ENCODE measurements at places on chromosomes 7 and 10.
A peak's percentile ranks its signal among the peaks of the same experiment; 100 is the strongest.

GRCh38 chr10:33136781-33137180, 178.8 kb upstream of the ITGB1 start:
- DNase-seq: no peak

- DNase-seq: no peak
Measured at GRCh38 chr7:94530109-94530508, 20.5 kb downstream of the CASD1 start.

DNA sequence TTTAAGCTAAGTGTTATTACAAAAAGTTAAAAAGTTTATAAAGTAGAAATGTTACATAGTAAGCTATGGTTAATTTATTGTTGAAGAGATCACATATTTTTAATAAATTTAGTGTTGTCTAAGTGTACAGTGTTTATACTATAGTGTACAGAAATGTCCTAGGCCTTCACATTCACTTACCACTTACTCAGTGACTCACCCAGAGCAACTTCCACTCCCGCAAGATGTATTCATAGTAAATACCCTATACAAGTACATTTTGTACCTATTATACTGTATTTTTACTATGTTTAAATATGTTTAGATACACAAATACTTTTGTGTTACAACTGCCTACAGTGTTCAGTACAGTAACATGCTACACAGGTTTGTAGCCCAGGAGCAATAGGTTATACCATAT, 69.2 kb downstream of the DNAJC1 start:
- no peak for DNase-seq

GRCh38 chr7:17640730-17641377, 299.4 kb downstream of the SNX13 start:
- peak; percentile 28 for DNase-seq

DNA sequence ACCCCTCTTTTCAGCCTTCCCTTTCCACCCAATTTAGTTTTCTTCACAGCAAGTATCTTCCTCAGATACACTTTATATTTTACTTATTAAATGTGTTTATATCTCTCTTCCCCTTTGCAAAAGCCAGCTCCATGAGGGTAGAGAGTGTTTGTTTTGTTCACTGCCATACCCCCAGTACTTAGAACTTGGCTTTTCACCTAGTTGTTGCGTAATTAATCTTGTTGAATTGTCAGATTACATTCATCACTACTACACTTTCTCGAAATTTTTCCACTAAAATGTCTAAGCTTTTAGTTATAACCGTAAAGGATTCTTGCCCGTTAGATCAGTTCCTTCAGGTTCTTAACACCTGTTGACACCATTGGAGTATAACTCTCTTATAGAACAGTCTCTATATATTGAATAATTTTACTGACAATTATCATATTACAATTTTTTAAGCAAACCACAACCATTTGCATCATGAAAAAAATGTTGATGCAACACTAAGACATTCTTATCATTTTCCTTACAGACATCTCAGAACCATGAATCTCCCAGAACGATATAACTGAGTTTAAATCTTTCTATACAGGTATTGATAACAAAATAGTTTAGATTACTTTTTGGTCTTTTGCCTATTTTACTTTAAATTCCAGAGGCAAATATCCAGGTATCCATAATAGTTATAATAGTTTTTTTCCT, 29.9 kb downstream of the VWDE start:
- no peak for DNase-seq

DNA sequence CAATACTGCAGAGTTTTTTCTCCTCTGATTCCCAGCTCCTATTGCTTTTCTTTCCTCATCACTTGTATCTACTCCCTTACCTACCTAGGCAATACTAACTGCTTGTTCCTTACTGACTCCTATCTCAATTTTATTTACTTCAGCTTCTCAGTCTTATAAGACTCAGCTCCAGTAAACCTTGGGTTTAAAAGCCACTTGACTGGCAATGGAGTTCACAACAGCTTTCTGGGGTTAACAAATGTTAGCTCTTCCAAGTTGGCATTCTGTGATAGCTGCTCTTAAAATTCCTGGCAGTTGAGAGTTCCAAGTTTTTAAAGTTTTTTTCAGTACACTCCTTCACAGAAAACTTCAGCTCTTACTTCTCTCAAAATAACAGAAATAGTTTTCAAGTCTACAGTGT, 14.2 kb downstream of the ATAD1 start:
- DNase-seq: no peak

DNA sequence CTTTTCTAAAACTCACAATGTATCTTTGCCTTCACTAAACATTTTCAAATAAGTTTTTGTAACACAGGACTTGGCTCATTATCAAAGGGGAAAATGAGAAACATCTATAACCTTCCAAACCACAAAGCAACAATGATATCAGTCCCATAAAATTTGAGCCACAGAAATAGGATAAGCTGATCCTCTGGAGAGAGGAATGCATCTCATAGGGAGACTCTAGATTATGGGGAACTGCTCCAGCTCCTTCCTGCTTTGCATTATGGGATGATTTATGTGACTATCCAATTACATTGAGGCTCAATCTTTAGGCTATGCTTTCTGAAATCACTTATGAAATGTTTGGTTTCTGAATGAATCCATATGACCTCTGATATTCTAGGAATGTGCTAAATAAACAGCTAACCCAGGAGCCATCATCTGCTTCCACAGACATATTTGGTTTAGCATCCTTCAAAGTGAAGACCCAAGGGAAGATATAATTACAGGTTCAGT, 70.4 kb downstream of the CUBN start:
- DNase-seq: no peak

DNA sequence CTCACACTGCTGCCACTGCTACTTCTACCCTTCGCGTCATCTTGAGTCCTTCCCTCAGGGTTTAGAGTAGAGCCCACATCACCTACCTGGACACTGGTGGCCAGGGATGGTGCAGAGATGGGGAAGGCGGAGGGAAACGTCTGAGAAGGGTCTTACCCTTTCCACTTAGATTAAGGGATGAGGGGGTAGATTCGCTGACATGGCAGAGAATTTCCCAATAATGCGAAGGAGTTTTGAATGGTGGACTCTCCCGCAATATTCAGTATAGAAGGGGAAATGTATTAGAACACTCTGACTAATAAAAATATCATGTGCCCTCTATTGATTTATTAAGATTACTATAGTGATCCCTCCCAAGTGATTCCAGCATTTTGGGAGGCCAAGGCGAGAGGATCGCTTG, 209.5 kb upstream of the KIAA1217 start:
- no peak for DNase-seq

DNA sequence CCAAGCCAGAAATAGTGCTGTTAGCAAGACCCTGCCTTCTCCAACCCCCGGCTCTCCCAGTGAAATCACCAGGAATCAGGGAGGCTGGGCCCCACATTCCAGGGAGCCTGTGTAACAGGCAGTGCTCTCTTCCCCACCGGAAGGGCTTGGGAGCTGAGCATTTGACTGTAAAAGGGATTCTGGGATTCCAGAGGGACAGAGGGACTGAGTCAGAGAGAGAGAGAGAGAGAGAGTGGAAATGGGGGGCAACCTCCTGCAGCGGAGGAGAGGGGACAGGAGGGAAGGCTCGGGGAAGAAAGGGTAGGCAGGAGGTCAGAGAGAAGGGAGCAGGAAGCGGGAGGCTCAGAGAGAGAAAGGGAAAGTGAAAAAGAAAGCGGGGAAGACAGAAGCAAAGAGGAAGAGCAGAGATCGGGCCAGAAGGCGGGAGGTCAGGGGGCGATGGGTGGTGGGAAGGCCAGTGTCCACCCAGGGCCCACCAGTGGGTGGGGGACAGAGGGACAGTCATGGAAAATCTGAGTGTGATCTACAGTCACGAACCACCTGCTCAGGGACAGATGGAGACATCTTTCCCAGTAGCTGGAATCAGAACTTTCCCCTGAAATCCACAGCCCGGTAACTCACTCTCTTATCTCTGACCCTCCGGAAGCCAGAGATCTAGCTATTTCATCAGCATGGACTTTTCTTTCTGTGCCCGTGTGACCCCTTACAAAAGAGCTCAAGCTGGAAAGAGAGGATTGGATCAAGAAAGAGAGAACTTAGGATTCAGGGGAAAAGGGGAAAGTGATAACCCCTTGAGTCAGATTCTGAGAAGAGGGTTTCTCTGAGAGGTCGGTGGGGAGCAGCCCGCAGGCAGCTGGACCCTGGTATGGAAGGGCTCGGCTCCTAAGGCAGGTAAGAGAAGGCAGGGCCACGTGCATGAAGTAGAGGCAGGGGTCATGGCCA, 4.6 kb upstream of the SERPINE1 start:
- DNase-seq: no peak

GRCh38 chr10:44967616-44968015, 8.0 kb downstream of the RASSF4 start:
- no peak for DNase-seq
